ENCODE measurements at places on chromosomes 6 and 20. TPM values are rescaled to one million over a fixed set of nuclear protein-coding genes. Genes with fewer than 3 reads are reported as not detected.

GRCh38 chr20:23195636-23196035 is 109.5 kb upstream of the CD93 start:
- no peak for DNase-seq

- no peak for DNase-seq
Observed at GRCh38 chr20:25723975-25724374, 27.3 kb upstream of the ZNF337 start.

GRCh38 chr6:124960757-124961463 is 1.3 kb upstream of the RNF217 start:
- DNase-seq = no peak

DNA sequence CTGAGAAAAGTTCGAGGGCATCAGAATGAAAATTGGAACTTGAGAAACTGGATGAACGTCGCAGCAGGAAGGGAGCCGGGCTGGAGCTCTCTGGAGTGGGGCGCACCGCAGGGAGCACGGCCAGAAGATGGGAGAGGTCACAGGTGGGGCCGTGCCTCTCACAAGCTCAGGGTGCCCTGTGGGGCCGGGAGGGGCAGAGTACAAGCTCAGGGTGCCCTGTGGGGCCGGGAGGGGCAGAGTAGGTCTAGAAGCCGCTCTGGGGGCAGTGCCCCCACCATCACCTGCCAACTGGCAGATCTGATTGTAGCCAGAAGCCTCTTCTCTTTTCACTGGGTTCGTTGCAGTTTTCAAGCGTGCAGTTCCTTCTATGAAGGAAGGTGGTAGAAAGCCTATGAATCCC is 61.1 kb upstream of the SNX9 start:
- no peak for DNase-seq

DNA sequence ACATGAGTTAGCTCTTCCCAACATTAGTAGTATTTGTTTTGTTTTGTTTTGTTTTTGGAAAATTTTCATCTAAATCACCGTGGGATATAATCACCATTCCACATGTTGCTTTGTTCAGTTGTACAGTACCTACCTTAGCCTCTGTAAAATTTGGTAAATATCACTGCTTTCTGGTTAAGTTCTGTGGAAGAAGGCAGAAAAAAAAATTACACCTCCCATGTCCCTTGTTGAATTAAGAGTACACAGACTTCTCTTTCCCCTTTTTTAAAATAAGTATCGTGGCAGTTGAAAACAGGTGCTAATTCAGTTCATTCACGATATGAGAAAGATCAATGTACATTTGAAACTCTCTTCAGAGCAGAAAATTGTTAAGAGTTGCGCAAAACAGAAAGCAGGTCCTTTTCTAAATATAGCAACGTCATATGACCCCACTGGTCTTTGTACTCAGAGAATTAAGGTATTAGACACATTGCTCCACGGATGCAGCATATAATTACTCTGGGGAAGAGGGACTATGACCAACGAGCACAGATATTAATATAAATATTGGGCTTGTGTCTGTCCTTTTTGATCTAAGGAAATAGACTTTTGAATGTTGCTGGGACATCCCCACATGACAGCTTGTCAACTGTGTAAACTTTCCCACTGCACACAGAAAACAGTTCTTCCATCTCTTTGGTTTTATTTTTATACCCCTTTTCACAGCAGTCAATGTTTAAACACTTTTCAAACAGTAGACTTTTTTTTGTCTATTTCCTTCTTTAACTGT is 58.6 kb upstream of the ZNF217 start:
- peak; percentile 85 for DNase-seq

DNA sequence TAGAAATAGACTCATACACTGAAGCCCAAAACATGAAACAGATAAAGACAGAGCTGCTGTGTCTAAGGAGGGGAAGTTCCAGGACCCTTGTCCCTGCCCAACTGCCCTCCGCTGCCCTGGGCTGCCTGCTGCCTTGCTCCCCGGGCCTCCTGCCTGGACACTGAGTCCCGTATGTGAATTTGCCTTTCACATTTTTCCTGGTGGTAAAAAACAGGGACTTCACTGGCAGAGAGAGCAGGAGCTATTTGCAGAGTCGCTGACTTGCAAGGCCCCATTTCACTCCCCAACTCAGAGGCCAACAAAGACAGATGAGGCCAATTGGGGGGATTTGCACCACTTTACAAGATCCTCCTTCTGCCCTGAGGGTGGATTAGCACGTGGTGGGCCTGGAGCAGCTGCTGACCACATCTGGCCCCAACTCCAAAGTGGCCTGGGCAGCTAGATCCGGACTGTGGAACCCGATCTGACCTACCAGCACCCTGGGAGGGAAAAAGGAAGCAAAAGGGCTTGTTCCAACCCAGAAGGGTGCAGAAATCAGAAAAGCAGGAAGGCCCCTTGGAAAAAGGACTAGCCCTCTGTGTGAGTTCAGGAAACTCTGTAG is 61.4 kb downstream of the NOL4L start:
- DNase-seq = no peak

DNA sequence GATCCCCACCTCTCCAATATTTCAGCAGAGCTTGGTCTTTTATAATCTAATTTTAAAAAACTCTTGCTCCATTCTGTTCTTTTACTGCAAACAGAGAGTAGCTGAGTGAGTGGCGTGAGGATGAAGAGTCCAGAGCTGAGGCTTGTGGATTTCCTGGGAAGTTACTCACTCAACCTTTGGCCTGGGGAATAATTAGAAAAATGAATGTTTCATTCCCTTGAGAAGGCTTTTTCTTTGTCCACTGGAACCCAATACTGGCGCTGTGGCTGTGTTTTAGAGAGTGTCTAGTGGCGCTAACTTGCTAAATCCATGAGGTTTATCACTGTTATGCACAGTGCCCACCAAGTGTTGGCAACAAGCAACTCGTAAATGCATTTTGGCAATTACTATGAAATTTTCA is 251.5 kb downstream of the HIVEP2 start:
- DNase-seq = no peak

DEF6 gene
- total RNA-seq = 75.7 TPM

GRCh38 chr20:11700831-11701230 is 216.9 kb upstream of the BTBD3 start:
- no peak for DNase-seq

UST gene
- total RNA-seq = 8.0 TPM

CCN5 gene
- total RNA-seq = 0.05 TPM

All from thymus (tissue), 14 donors.